ENCODE measurements at places on chromosomes 7 and 10.

DNA sequence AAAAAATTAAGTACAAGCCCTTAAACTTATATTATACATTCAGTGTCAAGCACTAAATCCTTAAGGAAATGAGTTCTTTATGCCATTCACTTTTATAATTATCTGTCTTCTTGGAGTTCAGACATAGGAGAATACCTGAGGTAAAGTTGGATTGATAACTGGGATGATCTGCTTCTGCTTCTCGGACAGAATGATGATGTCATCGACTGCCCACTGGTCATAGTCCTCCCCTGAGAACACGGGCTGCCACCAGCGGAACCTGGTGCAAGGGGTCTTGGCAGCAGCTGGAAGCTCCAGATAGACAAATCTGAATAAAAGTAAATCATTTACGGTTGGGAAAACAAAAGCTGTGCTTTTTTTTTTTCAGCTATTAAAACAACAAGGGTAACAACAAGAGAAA lies 148.2 kb upstream of the SLC26A5 start:
- no peak for DNase-seq

DNA sequence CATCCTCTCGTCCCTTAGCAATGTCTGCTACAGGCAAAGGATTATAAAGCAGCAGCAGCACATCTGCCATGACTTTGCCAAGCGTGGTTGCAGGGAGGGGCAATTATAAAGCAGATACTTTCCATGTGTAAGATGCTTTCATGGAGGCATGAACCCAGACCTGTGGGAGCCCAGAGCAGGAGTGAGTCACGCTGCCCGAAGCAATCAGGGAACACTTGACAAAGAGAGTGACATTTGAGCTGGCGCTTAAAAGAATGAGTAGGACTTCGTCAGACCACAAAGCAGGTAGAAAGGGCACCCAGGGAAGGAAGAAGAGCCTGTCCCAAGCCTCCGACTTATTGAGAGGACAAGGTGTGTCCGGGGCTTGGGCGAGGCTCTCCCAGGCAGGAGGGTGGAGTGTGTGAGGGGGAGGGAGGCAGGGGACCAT lies 147.2 kb downstream of the MYOF start:
- no peak for DNase-seq

DNA sequence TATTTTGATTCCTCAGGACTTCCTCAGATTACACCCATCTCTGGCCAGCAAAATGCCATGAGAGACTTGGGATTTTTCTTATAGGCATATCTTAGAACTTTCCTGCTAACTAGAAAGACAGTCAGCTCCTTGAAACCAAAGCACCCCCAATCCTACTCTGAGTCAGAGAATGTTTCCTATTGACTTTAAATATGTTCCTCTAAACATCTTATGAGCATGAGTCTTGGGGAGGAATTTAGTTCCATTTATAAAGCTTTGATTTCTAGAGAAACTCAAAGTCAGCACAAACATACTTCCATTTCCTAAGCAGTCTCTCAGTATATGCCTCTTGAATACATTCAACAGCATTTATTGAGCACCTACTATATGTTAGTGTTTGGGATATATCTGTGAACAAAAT lies 128.5 kb downstream of the INHBA start:
- no peak for DNase-seq

GRCh38 chr10:80409121-80409520 lies 770 bp downstream of the PRXL2A start:
- DNase-seq, result no peak

- no peak for DNase-seq
Measured at GRCh38 chr7:69678494-69679187, 80.4 kb downstream of the AUTS2 start.

DNA sequence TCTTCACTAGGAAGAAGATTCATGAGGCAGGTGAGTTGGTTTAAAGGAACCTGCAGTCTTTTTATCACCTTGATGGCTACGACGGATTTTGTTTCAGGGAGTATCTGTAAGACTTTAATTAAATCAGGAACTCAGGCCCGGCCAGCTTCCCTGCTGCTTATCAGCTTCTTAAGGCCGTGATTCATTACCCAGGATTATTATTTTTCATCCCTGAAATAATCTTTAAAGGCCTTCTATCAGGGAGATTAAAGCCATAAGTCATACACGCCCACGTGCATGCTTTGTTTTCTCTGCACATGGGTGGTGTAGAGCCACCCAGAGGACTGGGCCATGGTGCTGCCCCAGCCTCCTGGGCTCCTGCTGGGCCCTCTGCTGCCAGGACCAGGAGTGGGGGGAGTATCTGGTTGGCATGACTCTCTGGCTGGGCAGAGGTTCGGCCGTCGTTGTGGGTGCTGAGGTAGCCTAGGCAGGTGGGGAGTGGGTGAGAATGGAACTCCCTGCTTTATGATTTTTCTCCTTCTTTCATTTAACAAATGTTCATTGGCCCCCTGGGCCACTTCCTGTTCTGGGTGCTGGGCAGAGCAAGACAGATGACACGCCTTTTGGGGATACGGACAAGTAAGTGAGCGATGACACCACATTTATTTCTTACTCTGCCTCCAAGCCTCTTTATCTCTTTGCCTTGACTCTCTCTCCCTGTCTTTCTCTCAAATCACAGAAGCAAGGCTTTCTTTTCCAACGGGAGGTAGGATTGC lies 39.0 kb upstream of the PCBD1 start:
- no peak for DNase-seq

DNA sequence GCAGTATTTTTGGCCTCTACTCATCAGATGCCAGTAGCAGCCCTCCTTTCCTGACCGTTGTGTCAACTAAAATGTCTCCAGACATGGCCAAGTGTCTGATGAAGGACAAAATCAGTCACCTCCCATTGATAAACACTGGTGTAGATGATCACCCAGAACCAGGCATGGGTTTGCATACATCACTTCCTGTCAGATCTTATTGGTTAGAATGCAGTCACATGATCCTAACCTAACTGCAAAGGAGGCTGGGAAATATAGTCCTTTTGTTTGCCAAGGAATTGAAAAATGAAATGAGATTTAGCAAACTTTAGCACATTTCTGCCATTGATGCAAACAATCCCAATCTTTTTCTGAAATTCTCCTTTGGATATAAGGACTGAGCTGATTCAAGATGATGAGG lies 141.4 kb downstream of the BUB3 start:
- no peak for DNase-seq

GRCh38 chr7:55178863-55179773 lies 160.3 kb downstream of the EGFR start:
- no peak for DNase-seq

DNA sequence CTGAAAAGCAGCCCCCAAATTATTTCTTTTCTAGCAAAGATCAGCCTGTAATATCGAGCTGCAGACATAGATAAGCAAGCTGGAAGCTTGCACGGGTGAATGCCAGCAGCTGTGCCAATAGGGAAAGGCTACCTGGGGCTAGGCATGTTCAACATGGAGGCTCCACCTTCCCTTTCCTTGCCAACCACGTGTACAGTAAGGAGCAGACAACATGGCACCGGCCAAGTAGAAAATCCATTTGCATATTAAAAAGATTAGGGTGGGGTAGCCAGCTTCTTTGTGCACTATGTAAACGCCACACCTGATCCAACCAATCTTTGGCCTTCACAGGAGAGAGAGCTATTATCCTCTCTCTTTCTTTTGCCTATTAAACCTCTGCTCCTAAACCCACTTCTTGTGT lies 56.7 kb upstream of the SEPHS1 start:
- DNase-seq, result no peak

DNA sequence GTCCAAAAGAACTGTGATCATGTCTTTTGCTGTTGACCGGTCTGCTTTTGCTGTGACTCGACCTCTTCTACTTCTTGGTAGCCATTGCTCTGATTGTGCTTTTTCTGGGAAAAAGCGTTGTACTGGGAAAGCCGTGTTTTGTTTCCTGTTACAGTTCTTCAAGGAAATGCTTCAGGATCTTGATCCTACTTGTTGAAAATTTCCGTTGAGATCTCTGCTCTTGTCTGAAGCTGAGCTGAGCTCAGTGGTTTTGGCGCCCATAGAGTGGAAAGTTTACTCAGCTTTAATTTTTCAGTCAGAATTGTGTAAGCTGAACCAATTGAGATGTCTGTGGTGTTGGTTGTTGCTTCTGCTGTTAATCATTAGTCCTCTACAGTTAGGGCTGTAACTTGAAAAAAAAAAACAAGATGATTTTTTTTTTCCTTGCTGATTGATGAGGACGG lies 302.2 kb downstream of the CCDC3 start:
- DNase-seq, result no peak

DNA sequence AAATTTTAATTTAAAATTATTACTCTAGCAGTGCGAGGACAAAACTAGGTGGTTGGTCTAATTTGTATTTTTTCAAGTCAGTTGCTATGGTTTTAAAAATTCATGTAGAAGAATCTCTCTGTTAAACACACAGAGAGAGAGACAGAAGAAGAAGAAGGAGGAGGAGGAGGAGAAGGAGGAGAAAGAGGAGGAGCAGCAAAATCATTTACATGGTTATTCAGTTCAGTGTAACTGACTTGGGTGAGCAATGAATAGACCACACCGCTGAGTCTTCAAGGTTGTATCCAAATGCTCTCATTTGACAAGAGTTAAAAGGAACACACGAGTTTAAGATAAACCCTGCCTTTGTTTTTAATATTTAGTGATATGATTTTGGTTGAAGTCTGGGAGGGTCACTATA lies 131.1 kb downstream of the PDE1C start:
- DNase-seq, result no peak

DNA sequence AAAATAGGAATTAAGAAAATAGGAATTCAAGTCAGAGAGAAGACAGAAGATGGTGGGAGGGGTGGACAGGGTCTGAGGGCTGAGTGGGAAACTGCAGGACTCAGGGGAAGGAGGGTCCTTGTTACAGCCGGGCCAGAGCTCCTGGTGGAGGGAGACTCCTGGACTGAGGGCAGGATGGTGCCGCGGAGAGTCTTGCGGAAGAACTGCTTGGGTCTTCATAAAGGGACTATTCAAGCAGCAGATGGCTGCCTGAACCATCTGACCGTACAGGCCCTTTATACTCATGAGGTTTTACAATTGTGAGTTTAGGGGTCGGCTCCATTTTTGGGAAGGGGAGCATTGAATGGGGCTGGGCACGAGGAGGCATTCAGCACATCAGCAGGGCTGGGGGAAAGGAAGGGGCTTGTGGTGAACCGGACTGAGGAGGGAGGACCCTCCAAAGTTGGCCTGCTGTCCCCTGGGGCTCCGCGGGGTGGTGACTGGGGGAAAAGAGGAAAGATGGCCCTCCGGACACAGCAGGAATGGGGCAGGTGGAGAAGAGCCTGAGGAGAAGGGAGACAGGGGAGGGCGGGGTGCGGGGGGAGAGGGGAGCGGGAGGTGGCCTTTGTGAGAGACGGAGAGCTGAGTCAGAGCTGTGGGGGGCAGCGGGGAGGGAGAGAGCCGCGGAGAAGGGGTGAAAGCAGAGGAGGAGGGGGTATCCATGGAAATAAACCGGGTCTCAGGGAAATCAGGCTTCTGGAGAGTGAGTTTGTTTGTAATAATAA lies 1.5 kb downstream of the FAM131B start:
- DNase-seq, result no peak

- DNase-seq, result no peak
Measured at GRCh38 chr10:98587156-98587837, 140.6 kb upstream of the HPS1 start.

- DNase-seq, result no peak
Measured at GRCh38 chr7:94056796-94057207, 52.6 kb upstream of the BET1 start.

DNA sequence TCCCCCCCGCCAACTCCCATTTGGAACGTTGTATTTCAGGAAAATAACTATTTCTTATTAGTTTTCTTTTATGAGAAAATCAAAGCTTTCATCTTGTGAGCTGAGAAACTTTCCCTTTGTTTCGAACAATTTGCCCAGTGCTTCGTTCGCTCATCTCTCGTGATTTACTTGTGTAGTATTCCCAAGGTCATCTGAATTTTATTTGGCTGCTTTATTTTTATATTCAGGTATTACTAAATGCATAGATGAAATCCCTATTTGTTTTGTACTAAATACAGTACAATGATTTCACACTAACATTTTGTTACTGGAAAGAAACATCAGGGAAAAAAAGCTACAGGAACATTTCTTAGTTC lies 12.0 kb upstream of the EBLN1 start:
- no peak for DNase-seq

DNA sequence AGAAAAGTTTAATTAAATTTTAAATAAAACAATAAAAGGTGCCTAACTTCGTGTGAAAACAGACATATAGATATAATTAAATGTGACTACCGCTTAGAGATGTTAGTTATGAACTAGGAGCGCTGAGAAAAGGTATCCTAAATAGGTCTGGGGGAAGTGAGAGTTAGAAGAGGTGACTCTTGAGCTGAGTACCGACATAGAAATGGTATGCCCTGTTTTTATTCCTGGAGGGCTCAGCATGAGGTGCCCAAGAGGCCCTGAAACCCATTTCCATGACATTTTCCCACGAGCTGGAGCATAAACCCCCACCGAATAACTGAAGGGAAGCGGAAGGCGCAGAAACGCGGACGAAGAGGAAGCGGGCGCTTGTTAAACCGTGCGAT lies 433 bp upstream of the STARD3NL start:
- DNase-seq, result no peak

- DNase-seq, result no peak
Measured at GRCh38 chr10:71368643-71369042, 28.1 kb upstream of the CDH23 start.

DNA sequence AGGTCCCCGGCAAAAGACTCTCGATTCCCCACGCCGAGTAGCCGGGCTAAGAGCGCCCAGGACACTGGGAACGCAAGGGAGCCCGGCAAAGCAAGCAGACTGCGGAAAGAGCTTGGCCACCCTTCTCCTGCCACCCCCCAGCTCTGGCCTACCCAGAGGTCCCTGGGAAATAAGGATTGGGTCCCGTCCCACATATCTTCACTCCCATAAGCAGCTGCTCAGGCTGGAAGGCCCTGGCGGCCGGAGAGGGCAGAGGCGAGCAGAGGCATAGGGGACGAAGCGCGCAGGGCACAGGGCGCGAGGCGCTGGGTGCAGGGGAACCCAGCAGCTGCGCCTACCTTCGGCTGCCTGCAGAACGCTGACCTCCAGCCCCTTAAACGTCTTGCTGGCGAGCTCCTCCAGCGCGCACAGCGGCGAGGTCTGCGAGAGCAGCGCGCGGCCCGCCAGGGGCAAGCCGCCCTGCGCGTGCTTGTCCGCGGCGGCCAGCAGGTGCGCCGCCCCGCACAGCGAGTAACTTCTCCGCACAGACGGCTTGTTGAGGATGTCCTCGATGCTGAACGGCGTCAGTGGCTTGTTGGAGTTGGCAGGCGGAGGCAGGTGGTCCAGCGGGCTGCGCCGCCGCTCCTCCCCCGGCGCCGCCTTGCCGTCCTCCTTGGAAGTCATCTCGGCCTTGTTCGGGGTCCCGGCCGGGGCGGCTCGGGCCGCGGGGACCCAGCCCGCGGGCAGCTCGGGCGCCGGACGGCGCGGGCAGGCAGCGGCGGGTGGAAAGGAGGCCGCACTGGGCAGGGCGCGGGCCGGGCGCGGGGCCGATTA lies 904 bp downstream of the LBX1 start:
- no peak for DNase-seq

GRCh38 chr10:102113956-102114857 lies 6.0 kb downstream of the LDB1 start:
- DNase-seq, result no peak

GRCh38 chr10:72309290-72310240 lies 35.8 kb downstream of the DDIT4 start:
- DNase-seq, result no peak

All from stimulated activated CD8-positive, alpha-beta memory T cell treated with anti-CD3 and anti-CD28 coated beads, Interleukin-2, amount 100 ng/mL, for 1 hour (primary cell).